ENCODE measurements at places on chromosomes 7 and 10.
A peak's percentile ranks its signal among the peaks of the same experiment; 100 is the strongest.

DNA sequence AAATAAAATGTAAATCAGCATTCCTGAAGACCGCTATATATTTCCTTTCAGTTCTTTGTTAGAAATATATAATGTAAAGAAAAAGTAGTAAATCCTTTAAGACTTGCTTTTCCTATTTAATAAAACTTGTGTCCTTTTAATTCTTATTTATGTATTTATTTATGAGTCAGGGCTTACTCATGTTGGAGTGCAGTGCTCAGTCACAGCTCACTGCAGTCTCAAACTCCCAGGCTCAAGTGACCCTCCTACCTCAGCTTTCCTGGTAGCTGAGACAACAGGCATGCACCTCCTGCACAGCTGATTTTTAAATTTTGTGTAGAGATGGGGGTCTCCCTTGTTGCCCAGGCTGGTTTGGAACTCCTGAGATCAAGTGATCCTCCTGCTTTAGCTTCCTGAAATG is 724.5 kb downstream of the ANKRD7 start:
- DNase-seq: no peak

GRCh38 chr10:127925471-127926207 is 18.7 kb downstream of the PTPRE start:
- no peak for DNase-seq

GRCh38 chr10:23095966-23096801 is 805 bp downstream of the MSRB2 start:
- peak; percentile 46 for DNase-seq

DNA sequence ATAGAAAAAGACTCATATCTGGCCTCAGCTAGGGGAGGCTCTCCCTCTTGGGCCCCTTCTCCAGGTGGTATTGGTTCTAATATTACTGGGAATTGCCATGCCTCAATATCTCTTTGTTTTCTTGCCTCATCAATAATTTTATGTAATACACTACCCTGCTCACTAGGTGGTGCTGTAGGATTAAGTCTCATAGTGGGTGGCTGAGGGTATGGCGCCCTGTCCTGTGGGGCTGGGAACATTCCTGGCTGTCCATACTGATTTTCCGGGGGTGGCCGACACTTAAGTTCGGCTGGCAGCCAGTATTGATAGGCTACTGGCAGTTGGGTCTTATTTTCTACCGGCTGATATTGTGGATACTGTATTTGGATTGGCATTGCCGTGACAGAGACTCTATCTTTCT is 9.0 kb upstream of the TAS2R3 start:
- DNase-seq: peak; percentile 24

- no peak for DNase-seq
Measured at GRCh38 chr10:69338547-69339450, 60.5 kb downstream of the HK1 start.

All from AG08395 (cell line).